Vagina (tissue), 2 donors: ENCODE measurements at places on chromosomes 2 and 18.

DNA sequence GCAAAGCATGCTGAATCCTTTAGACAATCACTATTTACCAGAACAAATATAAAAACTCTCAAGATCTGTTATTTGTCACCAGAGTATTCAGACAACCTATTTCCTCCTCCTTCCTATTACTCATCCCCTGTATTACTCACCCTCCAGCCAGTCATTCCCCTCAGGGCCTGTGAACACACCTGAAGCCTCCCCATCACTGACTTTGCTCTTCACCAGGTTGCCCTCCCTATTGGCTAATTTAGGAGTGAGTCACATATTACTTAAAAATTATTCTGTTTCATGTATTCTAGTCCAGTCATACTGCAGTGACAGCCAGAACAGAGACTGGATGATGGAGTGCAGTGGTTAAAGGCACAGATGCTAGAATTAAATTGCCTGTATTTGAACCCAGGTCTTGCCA lies 3.7 kb upstream of the ATG16L1 start:
- DNase-seq, result no peak

- DNase-seq, result peak; percentile 58
Measured at GRCh38 chr2:19748711-19749506, 152.9 kb downstream of the TTC32 start.

DNA sequence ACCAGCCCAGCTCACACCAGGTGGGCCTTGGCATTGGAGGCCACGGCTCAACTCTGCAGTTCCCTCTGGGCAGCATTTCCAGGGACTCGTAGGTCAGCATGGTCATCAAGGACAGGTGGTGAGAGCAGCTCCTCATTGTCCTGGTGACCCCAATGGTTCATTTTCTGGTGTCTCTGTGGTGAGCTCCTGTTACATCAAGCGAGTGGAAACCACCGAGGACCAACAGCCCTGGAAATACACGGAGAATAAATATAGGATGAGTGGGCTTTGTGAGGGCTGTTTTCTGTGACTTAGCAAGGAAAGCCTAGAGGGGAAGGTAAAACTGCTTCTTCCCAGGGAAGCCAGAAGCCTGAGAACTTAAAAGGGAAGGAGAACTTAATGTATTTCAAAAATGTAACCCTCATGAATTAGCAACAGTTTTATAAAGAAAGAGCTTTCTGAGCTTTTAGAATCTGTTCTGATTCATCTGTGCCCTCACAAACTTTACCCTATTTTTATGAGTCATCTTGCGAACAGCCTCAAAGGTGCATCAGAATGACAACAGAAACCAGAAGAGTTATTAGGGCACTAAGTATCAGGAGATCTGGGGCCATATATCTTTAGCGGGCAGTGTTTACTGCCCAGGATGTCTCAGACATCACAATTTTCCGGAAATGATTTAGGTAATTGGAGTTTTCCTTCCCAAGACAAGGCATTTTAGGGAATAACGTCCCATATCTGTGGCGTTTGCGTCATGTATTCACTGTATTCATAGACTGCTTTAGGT lies 18.7 kb downstream of the C2orf92 start:
- DNase-seq, result no peak

GRCh38 chr18:53948991-53949390 lies 275.5 kb downstream of the MBD2 start:
- no peak for DNase-seq

GRCh38 chr18:74478316-74478715 lies 17.8 kb upstream of the CNDP2 start:
- no peak for DNase-seq

DNA sequence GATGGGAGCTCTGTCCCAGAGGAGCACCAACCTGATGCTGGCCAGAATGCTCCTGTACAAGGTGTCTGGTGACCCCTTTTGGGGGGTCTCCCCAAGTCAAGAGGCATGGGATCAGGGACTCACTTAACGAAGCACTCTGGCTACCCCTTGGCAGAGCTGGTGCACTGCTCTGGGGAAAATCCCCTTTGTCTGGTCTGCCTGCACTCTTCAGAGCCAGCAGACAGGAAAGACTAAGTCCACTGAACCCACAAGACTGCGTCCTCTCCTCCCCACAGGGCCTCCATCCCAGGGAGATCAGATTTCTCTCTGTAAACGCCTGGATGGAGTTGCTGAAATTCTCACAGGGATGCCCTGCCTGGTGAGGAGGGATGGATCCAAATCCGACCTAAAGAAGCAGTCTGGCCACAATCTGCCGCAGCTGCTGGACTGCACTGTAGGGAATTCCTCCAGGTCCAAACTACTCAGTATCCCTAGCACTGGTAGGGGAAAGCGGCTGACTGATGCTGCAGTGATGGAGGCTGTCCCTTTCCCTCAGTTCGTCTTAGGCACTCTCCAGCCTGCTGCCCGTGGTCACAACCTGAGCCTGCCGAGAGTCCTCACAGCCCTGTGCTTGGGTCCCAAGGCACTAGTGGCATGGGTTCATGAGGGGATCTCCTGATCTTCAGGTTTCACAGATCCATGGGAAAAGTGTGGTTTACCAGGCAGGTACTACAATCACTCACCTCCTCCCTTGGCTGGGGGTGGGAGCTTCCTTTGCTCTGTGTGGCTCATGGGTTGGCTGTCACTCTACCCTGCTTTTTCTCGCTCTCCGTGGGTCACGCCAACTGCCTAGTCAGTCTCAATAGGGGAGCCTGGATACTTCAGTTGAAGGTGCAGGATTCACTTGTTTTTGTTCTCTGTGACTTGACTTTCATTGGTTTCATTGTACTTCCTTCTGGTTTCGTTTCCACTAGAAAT lies 98.6 kb downstream of the SLC4A10 start:
- DNase-seq, result no peak

DNA sequence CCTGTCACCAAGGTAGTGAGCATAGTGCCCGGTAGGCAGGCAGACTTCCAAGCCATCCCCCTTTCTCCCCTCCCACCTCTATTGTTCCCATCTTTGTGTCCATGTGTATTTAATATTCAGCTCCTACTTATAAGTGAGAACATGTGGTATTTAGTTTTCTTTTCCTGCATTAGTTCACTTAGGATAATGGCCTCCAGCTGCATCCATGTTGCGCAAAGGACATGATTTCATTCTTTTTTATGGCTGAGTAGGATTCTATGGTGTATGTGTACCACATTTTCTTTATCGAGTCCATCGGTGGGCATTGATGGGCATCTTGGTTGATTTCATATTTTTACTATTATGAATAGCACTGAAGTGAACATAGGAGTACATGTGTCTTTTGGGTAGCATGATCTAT lies 35.3 kb downstream of the MMADHC start:
- DNase-seq, result no peak

DNA sequence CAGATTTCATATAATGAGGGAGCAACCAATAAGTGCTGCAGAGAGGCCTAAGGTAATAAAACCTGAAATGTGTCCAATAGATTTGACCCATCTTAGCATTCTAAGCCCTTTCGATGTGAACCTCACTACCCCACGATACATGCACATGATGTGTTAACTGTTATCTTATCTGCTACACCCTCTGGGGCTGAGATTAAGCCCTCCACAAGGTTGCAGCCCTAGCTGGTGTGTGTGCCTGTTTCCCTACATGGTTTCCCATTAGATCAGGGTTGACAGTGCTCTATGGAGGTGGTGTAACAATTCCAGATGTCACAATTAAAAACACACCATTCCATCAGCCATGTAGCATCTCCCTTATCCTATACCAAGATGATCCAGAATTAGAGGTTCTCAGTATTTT lies 68.9 kb upstream of the THSD7B start:
- DNase-seq, result no peak

DNA sequence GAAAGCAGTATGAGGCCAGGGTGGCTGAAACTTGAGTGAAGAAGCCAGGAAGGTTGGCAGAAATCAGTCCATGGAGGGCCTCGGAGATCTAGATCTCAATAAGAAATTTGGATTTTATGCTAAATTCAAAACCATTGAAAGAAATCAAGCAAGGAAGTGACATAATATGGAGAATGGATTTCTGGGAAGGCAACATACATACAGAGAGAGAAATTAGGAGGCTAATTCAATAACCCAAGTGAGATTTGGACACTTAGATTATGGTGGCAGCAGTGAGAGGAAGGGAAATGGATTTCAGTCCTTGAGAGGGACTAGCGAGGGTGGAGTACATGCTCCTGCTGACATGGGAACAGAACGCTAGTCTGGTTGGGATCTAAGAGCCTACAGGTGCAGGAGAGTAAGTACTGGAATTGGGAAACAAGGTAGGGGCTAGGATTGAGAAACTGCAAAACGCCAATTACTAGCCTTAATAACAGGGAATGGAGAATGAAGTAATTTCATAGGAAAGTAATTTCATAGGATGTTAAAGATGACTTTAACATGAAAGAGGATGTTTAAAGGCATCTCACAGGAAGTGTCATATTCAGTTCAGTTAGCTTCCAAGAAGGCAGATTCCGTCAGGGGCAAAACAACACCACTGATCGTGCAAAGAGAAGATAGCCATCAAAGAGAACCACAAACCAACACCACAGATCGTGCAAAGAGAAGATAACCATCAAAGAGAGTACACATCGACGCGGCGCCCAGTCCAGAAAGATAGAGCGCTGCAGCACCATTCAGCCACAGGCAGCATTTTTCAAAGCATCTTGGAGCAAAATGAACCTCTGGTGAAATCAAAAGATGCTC lies 27.2 kb downstream of the CDKL4 start:
- DNase-seq, result no peak

DNA sequence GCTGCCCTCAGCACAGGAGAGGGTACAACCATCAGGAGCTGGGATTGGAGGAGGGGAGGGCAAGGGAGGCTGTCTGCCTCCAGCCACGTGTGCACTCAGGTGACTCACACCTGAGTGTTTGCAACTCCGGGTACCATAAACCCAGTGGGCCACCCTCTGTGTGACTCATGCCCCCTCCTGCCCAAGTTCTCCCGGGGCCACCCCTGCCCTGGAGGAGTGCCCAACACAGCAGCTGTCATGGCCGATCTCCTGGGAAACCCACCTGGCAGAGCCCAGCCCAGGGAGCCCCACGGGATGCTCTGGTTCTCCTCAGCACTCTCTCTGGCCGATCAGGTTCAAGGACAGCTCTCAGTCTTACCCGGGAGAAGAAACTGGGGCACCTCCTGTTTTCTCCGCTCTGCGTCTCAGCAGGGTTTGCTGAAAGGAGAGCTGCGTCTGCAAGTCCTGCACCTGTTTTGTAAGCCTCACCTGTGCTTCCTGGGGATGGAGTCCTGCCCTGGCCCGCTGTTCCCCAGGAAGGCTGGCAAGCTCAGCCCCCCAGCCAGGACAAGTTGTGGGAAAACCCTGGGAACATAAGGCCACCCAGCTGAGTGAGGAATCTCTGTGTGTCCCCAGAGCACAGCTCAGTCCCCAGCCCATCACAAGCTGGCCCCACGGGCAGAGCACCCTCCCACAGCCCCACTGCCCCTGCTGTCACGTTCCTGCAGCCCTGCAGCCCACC lies 44.0 kb upstream of the UBE2F start:
- no peak for DNase-seq

DNA sequence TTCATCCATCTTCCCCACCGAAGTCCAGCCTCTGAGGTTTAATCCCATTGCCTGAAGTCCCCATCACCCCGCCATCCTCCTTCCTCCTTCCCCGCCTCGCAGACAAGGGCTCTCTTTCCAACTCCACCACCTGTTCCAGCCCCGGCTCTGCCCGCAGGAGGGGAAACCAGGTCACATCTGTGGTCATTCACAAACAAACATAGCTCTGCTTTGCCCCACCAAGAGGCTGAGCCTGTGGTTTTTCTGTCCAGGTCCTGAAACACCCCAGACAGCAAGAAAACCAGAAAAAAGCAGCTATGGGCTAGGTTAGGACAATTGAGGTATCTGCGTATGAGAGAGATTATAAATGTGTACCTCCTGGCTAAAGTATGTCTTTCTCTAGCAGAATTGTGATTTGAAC lies 144.7 kb downstream of the GLI2 start:
- no peak for DNase-seq

- no peak for DNase-seq
Measured at GRCh38 chr2:151423760-151424159, 14.1 kb downstream of the RIF1 start.

DNA sequence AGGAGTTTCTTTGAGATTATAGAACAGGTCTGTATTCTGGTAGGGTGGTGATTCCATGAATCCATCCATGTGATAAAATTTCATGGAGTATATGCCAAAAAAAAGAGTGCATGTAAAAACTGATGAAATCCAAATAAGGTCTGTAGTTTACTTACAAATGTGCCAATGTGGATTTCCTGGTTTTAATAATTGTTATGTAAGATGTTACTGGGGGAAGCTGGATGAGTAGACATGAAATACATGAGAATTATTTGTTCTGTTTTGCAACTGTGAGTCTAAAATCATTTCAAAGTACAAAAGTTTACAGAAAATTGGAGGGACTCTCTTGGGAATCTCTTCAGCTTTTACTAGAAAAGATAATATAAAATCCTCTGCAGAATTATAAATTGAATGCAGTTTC lies 23.7 kb upstream of the TMEM214 start:
- DNase-seq, result no peak

- peak; percentile 61 for DNase-seq
Measured at GRCh38 chr18:37668971-37669747, 103.6 kb upstream of the CELF4 start.

DNA sequence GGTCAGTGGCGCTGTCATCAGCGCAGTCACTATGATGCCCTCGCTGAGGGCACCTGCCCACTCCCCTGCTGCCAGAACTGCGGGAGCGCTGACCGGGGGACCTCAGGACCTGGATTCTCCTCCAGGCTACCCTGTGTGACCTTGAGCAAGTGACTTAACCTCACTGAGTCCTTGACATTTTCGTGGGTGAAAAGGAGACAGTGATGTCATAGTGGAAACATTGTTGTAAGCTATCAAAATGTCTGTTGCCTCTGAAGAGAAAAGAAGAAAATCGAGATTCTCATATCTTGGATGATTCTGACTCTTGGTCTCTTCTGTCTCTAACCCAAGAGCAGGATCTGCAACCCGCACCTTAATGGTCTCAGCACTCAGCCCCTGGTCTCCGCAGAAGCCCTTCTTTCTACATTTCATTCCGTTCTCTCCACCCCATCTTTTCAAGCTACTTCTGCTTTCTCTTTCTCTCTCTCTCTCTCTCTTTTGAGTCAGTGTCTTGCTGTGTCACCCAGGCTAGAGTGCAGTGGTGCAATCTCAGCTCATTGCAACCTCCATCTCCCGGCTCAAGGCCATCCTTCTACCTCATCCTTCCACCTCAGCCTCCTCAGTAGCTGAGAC lies 978 bp upstream of the TUBA4A start:
- DNase-seq, result no peak
